DMS53 (cell line): ENCODE measurements at places on chromosomes 2 and 18.

GRCh38 chr2:221125691-221126090, 446.4 kb downstream of the EPHA4 start:
- no peak for DNase-seq

- DNase-seq, result no peak
Observed at GRCh38 chr2:215716956-215717355, 281.1 kb upstream of the FN1 start.

- no peak for DNase-seq
Observed at GRCh38 chr2:227816507-227817294, 3.1 kb downstream of the CCL20 start.

- no peak for DNase-seq
Observed at GRCh38 chr2:28735511-28735910, 16.1 kb upstream of the PPP1CB start.

- no peak for DNase-seq
Observed at GRCh38 chr2:120301284-120301683, 44.7 kb upstream of the INHBB start.

DNA sequence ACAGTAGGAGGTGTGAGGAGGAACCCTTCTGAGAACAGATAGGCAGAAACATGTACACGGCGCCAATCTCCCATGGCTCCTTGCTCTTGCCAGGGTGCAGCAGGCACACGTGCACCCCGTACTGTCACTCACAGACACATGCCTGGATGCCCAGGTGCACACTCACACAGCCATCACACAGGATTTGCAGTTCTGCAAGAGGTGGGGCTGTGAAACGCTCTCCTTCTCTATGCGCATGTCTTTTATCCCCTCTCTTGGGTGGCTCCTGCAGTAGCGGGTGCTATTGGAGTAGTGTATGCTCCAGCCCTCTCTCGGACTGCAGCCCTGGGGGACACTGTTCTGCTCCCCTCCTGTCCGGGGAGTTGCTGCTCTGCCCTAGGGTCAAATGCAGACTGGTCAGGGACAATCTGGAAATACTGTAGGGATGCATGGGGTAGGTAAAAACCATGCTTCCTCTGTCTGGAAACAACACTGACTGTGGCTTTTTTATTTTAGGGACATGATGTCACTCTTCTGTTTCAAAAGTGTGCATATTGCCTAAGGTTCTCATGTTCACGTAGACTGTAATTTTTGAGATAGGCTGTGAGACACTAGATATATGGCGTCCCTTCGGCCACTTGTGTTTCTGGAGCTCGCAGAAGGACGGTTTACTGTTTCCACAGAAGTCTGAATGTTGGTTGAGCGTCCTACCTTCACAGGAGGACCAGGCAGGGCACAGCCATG, 118.5 kb downstream of the PRKCE start:
- DNase-seq, result no peak

DNA sequence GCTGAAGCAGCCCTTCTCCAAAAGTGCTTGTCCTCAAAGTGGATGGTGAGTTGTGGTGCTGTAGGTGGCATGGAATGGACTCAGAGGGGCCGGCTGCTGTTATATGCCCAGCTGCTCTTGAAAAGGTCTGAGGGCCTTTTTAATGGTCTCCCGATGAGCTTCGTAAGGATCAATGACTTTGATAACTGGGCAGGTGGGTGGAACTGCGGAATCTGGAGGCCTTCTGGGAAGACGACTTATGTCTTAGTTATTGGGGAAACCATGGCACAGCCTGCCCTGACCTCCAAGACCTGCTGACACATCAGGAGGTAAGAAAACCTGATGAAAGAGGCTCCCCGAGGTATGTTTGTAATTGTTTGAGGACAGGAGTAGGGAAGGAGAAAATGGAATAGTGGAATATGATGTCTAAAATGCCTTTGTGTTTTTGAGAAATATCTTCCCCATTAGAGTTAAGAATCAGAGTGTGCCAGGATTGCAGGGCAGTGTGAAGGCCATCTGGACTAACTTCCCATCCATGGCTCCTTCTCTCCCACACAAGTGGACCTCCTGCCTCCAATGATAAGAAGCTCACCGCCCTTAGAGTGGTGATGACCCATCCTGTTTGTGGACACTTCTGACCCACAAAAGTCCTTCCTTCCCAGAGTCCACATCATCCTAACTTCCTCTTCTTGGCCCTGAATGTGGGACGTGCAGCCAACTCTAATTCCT, 236.1 kb downstream of the FHOD3 start:
- DNase-seq, result no peak

DNA sequence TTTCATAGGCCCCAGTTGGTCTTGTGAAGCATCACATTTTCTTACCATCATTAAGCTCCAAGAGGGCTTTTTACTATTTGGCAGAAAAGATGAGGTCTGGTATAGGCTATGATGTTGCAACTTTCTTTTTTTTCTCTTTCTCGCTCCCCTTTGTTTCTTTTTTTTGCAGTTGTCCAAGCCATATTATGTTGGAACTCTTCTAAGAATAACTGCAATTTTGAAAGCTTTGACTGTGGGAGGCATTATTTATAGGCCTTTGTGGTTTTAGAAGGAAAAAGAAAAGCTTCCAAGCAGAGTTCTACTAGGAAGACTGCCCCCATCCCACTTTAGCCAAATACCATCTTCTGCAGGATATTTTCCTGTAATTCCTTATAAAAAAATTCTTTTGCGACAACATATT, 571.6 kb downstream of the ARHGAP15 start:
- no peak for DNase-seq

DNA sequence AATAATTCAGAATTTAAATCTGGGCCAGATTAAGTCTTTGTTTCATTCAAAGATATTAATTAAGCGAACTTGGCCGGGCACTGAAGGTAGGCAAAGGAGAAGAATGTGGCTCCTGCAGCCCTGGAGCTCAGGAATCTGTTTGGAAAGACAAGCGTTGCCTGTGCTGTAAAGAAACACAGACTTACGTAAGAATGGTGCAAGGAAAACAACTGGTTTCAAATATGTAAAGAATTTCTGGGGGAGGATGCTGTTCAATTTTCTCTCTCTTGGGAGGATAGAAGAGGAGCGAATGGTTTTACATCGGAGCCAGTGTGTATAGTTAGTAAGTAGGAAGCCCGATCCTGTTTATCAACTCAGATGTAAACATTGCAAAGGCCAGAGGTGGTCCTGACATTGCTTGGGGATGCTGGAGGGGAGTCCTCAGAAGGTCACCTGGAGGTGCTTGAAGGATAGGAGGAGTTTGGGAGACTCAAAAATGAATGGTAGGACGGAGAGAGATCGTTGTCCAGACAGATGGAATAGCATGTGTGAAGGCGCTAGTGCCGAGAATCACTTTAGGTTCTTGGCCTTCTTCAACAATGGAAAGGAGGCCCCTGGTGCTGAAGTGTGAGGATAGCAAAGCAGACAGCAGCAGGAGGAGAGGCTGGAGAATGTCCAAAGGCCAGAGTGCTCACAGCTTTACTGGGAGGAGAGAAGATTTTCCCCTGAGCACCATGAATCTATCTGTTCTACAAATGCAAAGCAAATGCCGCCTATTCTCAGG, 456.1 kb downstream of the LPIN1 start:
- no peak for DNase-seq

GRCh38 chr2:60838481-60838880, 42.9 kb upstream of the REL start:
- DNase-seq, result no peak

- DNase-seq, result peak; percentile 76
Observed at GRCh38 chr2:172972005-172972619, 103.5 kb upstream of the MAP3K20 start.

DNA sequence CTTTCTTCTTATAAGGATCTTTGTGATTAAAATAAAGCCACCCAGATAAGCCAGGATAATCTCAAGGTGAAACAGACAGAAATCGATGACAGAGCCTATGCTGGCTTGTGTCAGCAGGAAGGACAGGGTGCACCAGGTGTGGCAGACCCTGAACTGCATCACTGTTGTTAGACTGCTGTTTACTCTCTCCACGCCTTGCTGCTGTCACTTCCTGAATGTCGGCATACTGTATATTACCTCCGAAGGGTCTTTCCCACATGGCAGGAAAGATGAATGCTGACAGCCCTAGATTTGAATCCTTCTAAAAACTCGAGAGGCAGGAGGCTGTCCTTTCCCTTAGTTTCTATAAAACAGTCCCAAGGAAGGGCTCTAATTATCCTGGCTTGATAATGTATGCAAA, 18.9 kb upstream of the TMEM163 start:
- peak; percentile 59 for DNase-seq

DNA sequence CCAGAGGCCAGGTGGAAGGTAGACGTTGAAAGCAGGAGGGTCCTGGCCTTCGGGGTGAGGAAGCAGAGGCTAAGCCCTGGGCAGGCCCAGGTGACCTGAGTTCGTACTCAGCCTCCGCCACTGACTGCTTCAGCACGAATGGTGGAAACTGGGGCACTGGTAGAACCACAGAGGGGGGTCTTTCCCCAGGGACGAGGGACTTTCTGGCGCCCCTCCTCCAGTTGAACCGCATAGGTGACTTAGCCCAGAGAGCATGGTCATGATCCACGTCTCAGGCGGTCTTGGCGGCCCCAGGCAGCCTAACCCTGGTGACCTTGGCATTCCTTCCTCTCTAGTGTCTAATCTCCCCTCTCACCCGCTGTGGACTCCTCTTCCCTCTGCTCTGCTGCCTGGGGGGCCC, 30.2 kb downstream of the INHBB start:
- DNase-seq, result no peak

- peak; percentile 89 for DNase-seq
Observed at GRCh38 chr2:25879133-25879730, 945 bp upstream of the ASXL2 start.

DNA sequence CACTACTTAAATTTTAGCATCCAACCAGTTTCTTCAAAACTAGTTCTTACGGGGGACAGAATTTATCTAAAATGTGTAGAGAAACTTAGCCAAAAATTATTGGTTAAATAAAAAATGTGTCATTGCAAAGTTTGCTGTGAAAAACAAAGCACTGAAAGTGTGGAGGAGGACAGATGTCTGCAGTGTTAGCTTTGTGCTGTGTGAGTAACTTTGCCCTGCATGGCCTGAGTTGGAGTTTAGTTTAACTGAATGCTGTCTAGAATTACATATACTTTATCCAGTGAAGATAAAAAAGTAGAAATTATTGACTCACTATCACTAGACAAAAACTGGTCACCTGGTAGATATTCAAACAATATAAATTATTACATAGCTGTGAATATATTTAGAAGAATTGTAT, 1225.2 kb upstream of the CELF4 start:
- DNase-seq, result no peak

GRCh38 chr18:3911413-3911812, 461.4 kb downstream of the TGIF1 start:
- DNase-seq, result no peak

DNA sequence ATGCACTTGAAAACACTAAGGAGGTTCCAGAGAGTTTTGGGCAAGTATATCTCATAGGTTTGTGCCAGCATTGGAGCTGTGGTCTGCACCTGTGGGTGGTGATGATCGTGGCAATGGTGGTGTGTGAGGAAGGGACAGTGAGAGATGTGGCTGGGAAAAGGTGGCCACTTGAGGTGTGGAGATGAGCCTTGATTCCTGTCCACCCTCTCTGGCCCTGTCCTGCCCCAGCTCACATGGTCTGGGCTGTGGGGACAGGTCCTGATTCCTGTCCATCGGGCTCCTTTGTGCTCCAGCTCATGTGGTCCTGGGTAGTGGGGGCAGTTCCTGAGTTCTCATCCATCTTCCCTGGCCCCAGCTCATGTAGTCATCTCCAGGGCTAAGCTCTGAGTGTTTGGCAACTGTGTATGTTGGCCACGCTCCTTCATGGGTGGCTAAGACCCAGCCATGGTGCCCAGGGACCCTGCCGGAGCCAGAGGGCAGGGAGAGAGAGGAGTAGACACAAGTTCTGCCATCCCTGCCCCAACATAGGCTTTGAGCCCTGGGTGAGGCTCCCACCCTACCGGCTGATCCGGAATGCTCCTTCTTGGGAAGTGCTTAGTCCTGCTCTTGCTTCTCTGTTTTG, 294.4 kb upstream of the HDAC4 start:
- DNase-seq, result no peak

DNA sequence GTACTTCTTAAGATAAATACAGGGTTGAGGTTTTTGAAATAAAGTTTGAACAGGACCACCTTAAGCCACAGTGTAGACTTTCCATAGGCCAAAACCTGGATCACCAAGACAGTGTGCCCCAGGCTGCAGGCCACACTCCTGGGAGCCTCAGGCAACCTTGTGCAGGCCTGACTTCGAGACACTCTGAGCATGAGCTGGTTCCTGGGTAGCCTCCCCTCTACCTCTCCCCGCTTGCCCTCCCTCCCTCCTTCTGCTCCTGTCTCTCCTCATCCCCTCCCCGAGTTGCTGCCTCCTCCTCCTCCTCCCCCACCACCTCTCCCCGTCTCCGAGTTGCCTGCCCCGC, 10.6 kb upstream of the PROC start:
- DNase-seq, result no peak

DNA sequence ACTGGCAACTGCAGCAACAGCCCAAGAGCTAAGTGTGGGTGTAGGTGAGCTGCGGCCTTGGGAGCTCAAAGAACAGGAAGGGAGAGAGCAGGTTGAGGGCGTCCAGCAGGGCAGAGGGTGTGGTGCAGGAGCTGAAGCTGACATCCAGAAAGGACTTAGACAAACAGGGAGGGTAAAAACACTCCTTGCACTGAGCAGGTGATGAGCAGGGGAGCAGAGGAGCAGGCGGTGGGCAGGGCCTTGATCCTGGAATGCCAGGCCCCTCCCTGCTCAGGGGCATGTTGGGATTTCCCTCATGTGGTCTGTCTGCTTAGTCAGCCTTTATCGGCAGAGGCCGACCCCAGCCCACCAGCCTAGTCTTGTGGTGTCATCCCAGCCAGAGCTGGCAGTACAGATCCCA, 63.6 kb downstream of the VSNL1 start:
- DNase-seq, result no peak

DNA sequence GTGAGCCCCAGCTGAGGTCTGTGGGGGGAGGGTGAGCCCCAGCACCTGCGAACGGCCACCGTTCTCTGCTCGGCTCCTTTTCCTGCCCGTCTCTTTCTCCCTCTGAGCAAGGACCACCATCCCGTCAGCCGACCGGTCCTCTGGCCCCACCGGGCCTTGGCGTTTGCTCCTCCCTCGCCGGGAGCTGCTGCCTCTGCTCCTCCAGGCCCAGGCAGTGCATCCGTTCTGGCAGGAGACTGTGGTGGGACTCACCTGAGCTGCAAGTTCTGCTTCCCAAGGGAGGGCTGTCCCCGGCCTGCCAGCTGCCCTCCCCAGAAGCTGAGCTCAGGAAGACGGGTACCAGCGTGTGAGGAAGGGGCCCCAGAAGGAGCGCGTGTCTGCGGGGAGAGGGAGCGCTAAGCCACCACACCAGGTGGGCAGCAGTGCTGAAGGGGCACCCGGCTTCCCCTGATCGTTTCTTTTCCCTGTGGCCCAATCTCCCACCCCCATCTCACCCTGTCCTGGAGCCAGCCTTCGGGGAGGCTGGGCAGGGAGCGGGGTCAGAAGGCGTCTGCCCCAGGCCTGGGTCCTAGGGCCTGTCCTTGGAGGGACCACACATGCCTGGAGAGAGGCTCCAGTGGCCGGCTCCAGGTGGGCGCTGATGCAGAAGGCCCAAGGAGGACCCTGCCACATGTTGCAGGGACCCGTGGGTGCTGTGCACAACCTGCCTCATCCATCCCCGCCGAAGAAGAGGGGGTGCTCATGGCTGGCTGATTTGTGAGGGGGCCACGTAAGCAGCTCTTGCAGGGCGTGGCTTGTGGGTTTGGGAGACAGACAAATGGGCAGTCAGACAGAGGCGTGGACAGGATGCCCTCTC, 2.5 kb upstream of the RTP5 start:
- DNase-seq, result no peak

- no peak for DNase-seq
Observed at GRCh38 chr18:31493941-31494340, 4.0 kb upstream of the DSG2 start.

- peak; percentile 97 for DNase-seq
Observed at GRCh38 chr18:62979176-62979575, 263.8 kb downstream of the PHLPP1 start.
